ENCODE measurements at places on chromosomes 1 and 21.
A peak's percentile ranks its signal among the peaks of the same experiment; 100 is the strongest.

DNA sequence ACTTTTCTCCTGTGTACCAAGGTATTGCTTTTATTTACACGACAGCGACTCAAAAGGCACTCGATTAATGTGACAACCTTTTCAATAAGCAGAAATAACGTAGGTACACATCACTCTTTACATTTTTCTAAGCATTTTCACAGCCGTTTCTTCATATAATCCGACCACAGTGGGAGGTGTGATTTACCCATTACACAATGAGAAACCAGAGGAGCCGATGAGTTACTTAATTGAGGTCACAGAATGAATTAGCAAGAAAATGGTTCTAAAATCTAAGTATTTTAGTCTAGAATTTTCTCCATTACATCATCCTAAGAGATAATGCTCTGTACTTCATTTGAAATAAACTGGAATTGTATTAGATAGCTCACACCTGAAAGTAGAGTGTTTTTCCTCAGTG, 71.5 kb downstream of the UMODL1 start:
- no peak for DNase-seq

DNA sequence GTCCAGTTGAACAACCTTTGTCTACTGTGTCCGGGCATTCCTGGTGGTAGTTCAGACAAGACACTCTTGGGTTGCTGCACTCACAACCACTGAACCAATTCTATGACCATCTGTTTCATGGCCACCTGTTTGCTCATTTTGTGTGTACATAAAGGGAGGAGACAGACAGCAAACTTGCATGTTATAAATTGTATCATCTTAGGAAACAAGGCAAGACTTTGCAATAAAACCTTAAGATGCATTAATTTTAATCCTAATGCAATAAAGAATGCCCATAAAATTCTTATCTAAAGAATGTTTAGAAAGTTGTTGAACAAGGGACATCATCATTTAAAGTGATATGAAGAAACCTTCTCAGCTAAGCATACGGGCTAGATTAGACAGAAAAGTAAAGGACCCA, 34.8 kb downstream of the ADAM30 start:
- no peak for DNase-seq

DNA sequence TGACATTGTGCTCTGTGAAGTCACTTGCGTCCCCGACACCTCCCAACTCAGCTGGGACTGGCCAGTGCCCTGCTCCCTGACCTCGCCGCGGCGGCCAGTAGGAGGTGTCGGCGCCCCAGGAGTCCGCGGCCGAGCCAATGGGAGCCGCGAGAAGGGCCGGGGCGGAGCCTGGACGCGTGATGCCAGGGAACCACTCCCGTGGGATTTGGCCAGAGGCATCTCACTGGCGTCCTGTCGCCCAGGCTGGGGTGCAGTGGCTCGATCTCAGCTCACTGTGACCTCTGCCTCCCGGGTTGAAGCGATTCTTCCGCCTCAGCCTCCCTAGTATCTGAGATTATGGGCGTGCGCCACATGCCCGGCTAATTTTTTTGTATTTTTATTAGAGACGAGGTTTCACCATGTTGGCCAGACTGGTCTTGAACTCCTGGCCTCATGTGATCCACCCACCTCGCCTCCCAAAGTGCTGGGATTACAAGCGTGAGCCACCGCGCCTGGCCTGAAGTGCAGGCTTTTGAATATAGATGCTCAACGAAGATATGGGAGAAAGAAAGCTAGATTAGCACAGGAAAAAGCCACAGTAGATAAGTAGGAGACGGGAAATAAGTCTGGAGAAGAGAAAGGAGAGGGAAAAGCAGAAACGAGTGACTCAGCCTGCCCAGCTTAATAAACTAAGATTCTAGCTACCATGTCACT, 38.0 kb downstream of the ZBTB8OS start:
- peak; percentile 42 for DNase-seq

- no peak for DNase-seq
These were observed 3.9 kb upstream of the DBT start for GRCh38 chr1:100253552-100253951.

- DNase-seq: peak; percentile 7
These were observed 6.1 kb downstream of the CAPZA1 start for GRCh38 chr1:112625696-112626095.
